ENCODE measurements at places on chromosomes 1 and 21.

- no peak for DNase-seq
Measured at GRCh38 chr1:150796374-150796773, 11.7 kb downstream of the CTSK start.

- no peak for DNase-seq
Measured at GRCh38 chr1:226589008-226589733, 40.6 kb downstream of the STUM start.

DNA sequence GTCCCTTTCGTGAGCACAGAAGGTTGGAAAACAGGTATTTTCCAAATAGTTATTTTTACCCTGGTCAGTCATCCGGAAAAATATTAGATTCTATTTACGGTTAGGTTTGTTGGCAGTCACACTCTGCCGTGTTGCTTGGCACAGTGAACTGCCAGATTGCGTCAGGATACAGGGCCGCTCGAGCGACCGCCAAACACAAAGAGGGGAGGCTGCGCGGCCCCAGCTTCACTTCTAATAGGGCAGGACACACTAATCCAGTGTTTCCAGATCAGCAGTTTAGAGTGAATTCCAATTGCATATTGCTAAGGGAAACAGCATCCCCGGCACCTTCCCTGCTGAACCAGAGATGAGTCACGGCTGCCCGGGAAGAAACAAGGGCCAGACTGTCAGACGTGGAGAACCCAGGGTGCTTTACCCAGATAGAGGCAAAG, 22.9 kb downstream of the UMODL1 start:
- no peak for DNase-seq

DNA sequence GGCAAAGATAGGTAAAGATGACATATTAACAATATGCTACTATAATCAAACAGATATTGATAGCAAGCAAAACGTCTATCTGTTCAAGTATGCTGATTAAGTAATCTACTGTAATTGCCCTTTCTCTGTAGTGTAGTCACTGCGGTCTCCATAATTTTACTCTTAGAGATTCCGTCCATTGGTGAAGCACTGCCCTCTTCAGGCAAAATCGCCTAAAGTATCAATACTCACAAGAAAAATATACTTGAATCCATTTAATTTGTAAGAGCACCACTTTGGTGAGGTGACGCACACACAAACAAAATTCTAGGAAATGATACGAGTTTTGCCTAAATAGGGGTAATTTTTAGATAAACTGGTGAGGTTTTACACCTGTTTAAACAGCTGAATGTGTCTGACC, 434.6 kb upstream of the CHRM3 start:
- DNase-seq, result no peak

GRCh38 chr1:184388319-184388889, 1.6 kb downstream of the C1orf21 start:
- DNase-seq, result peak; percentile 68

GRCh38 chr1:147924813-147925212, 3.4 kb upstream of the GPR89B start:
- DNase-seq, result no peak

GRCh38 chr1:92708368-92708950, 76.4 kb downstream of the EVI5 start:
- no peak for DNase-seq

DNA sequence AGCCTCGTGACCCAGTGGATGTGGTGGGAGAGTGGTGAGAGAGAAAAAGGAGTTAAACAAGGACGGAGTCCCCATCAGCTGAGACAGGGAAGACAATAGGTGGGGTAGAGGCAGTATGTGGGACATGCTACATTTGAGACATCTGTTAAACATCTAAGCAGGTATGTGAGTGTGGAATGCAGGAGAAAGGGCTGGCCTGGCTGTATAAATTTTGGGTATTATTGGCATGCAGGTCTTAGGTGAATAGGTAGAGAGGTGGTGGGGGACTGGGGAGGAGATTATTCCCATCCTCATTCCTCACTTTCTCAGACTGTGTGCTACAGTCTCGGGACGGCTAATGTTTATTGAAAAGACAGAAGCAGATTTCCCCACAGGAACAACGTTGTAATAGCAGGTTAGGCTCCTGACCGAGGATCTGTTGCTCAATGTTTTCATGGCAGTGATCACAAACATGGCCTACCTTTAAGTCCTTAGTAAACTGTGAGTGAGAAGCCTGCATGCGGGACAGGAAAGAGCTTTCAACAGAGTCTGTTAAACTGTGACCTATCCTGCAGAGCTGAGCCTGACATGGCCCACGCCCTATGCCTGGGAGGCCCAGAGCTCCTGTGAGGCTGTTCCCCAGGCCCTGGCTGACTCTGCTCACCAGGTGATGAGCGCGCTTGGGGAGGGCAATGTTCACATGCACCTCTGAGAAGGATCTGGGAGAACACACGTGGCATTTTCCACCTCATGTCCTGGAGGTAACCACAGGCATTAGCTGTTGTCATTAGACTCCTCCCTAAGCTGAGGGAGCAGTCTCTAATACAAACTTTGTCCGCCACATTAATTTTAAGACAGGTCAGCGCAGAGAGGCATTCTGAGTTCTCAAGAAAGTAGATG, 16.5 kb downstream of the VSIG8 start:
- DNase-seq, result no peak

GRCh38 chr21:35420656-35421055, 371.6 kb upstream of the RUNX1 start:
- no peak for DNase-seq

- DNase-seq, result peak; percentile 64
Measured at GRCh38 chr1:97895278-97895677, 25.6 kb downstream of the DPYD start.

DNA sequence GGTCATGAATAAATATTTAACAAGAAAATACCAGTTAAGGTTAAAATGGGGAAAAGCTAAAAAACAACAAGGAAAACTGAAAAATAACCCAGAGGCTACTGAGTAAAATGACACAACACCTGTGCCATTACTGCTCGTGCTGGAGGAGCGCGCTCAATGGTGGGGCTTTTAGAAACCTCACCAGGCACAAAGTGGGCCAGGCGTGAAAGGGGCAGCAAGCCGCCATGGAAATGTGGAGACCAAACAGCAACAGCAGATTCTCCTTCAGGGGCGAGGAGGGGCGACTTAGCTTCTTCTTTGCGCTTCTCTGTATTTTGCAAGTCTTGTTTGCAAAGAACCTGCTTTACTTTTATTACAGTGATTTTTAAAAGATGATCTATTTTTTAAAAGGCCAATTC, 18.9 kb upstream of the SPATC1L start:
- no peak for DNase-seq

GRCh38 chr1:55786396-55786795, 571.2 kb upstream of the USP24 start:
- no peak for DNase-seq

GRCh38 chr1:42336978-42337377, 1.9 kb upstream of the FOXJ3 start:
- no peak for DNase-seq

DNA sequence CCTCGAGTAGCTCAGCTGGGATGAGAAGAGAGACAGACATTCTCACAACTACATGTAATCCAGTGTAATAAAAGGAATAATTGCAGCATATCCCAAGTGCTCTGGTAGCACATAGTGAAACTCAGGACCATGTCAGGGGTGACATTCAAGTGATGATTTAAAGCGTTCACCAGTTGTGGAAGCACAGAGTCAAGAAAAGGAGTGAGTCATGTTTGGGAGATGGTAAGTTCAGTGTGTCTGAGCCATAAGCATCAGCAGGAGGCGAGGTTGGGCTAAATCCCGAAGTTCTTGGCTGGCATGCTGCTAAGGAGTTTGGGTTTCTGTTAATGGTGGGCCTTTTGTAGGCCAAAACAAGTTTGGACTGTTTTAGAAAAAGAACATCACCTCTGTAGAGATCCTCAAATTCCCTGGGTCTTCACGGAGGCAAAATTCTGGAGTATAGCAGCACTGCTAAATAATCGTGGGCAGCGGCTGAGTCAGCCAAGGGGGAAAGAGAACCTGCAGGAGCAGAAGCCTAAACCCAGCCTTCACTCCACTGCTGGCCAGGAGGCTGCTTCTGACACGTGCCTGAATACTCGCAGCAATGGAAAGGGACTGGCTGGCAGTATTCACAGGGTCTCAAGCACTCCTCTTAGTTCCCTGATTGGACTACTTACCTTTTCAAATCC, 7.2 kb upstream of the NHLH1 start:
- no peak for DNase-seq

GRCh38 chr21:31473685-31474345, 129.8 kb upstream of the TIAM1 start:
- no peak for DNase-seq

DNA sequence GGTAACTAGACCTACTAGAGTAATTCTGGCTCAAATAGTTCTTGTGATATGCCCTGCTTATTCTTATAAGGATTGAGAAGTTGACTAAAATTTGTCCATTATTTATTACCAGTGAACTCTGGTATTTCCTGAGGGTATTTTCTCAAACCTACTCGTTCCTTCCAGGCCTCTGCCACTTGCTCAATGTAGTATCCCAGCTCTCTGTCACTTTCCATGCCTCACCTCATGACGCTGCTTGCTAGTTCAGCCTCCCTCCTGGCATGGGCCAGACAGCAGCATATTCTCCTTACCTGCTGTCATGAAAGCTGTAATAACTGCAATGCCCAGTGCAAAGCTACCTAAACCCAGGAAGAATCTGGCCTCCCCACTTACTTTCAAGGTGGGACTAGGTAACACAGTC, 602.9 kb upstream of the ADAMTS5 start:
- no peak for DNase-seq

DNA sequence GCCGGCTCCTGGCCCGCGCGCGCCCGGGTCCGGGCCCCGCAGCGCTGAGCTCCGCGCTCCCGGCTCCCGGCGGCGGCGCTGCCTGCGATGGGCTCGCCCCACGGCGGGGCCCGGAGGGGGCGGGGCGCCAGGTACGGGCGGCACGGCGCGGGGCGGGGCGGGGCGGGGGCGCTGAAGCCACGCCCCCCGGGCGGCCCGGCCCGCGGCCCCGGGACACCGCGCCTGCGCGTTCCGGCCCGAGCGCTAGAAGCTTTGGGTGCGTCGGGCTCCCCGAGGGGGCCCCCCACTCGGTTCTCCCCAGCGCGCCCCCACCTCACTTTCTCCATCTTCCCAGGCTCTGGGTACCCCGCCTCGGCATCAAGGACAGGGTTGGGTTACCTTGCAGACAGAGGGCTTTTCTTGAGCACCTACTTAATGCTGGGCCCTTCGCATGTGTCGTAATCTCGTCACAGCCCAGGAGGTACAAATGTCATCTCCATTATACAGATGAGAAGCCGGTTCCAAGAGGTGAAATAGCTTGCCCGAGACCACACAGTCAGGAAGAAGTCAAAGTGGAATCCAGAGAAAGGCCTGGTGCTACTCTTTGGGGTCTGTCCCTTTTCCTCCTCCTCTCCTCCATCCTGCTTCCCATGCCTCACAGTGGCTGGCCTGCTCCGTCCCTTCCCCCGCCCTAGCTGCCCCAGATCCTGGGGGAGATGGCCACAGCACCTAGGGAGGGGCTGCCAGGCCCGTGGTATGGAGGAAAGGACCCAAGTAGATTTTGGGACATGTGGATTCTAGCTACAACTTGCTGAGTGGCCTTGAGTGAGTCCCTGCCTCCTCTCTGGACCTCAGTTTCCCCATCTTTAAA, 46.5 kb downstream of the RAP1GAP start:
- no peak for DNase-seq

DNA sequence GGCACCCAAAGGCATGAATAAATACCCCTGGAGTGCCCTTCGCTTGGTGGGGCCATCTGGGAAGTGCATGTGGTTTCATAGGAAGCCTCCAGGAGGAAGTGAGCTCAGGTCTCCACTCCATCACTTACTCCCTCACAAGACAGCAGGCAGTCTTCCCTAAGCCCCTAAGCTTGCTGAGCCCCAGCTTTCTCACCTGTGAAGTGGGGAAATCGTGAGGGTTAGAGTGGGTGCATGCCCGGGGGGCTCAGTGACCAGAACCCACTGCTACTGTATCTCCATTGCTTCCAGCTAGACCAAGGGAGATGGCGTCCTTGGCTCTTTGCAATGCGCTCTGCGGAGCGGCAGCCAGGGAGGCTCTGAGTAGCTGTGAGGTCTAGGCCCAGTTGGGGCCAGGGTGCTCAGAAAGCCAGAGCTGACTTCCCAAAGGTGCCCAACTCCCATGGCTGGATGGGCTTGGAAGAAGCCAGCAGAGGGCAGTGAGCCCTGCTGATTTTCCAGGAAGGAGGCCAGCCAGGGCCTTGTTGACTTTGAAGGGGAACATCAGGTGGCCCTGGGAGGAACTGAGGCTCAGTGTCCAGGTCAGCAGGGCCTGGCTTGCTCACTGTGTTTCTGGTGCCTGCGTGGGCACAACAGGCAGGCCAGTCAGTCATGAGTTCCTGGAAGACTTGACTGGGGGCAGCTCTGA, 27.3 kb downstream of the CDCP2 start:
- DNase-seq, result no peak

- DNase-seq, result no peak
Measured at GRCh38 chr1:88773540-88774150, 89.6 kb downstream of the PKN2 start.

- DNase-seq, result no peak
Measured at GRCh38 chr1:30378003-30378596, 345.3 kb downstream of the MATN1 start.

GRCh38 chr21:36835383-36835795, 131.1 kb downstream of the HLCS start:
- no peak for DNase-seq

- no peak for DNase-seq
Measured at GRCh38 chr1:169692756-169693460, 18.5 kb downstream of the SELL start.

DNA sequence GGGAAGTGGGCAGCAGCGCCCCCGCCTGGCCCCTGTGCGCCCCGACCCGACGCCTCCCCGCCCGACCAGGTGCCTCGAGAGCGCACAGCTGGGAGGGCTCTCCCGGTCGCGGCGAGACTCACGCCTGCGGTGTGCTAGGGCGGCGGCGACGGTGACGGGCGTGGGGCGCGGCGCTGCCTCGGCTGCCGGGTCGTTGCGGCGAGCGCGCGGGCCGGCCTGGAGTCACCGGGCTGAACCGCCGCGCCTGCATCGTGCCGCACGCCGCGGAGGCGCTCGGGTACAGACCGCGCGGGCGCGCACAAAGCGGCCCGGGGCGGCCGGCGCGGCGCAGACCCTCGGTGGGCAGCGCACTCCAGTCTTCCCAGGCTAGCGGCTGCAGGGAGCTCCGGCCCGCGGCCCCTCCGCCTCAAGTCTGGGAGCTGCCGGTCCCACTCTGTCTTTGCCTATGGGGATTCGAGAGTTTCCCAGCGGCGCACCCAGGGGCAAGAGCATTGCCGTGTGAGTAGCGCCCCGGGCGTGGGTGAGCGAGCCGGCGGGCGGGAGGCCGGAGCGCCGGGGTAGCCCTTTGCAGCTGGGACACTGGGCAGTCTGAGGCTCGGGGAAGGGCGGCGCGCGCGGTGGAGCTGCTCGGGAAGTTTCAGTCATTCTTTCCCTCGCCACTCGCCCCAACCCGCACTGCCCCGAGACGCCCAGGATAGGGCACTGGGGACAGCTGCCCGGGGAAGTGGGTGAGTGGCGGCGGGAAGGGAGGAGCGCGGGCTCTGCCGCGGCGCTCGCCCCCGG, at the start of gene SLC35F3:
SLC35F3 (plus strand) TSS at position 44 of the 783 bp plus-strand sequence.
- no peak for DNase-seq

GRCh38 chr21:33945652-33946270, 30.2 kb upstream of the ATP5PO start:
- DNase-seq, result peak; percentile 18

- DNase-seq, result no peak
Measured at GRCh38 chr1:201591981-201592380, 53.1 kb downstream of the NAV1 start.
